Hematopoietic multipotent progenitor cell (in vitro differentiated cells): ENCODE measurements at places on chromosomes 1 and 21. TPM values are rescaled to one million over a fixed set of nuclear protein-coding genes. Genes with fewer than 3 reads are reported as not detected.

- peak; percentile 24 for DNase-seq
These were observed 6.1 kb upstream of the ADAM15 start for GRCh38 chr1:155044812-155045657.

DNA sequence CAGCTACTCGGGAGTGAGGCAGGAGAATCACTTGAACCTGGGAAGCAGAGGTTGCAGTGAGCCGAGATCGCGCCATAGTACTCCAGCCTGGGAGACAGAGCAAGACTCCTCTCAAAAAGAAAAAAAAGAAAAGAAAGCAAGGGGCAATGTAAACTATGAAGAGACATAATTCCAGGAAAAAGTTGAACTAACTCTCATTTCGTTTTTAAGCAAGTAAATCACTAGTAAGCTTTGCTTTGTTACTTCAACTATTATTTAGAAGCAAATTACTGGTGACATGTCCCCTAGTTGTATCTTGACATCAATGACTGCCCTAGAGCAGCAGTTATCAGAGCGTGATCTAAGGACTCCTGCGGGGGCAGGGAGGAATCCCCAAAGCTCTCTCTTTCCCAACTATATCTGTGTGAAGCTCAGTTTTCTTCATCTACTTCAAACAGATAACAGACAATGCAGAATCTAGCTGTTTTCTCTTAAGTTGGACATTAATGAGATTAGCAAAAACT lies 18.7 kb downstream of the CLSTN1 start:
- no peak for DNase-seq

DNA sequence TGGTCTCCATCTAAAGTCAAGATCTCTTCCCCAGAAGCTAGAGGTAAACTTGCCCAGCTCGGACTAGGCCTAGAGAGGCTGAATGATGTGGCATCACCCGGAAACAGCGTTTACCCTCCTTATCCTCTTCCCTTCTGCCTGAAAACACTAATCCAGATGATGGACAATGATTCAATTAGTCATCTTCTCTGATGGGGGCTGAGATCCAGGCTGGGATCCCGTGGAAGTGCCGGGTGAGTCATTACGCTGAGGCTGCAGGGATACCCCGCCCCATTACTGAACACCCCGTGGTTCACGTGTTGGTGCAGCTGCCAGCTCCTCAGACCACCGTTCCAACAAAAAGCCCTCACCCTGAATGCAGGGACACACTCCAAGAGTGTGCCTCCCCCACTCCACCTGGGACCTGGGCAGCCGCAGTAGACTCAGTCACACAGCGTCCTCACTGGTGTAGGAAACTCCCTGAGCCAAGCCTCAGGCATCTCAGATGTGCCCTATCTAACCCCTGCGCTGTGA lies 2.0 kb downstream of the S100A6 start:
- DNase-seq = no peak

- no peak for DNase-seq
These were observed 98.4 kb upstream of the WNT4 start for GRCh38 chr1:22241250-22241649.

- DNase-seq = no peak
These were observed 3.6 kb upstream of the VWA1 start for GRCh38 chr1:1431845-1432273.

- DNase-seq = peak; percentile 11
These were observed 2.1 kb downstream of the CDC7 start for GRCh38 chr1:91502672-91503184.

- peak; percentile 43 for DNase-seq
These were observed 61.3 kb downstream of the B3GALNT2 start for GRCh38 chr1:235442788-235443429.

DNA sequence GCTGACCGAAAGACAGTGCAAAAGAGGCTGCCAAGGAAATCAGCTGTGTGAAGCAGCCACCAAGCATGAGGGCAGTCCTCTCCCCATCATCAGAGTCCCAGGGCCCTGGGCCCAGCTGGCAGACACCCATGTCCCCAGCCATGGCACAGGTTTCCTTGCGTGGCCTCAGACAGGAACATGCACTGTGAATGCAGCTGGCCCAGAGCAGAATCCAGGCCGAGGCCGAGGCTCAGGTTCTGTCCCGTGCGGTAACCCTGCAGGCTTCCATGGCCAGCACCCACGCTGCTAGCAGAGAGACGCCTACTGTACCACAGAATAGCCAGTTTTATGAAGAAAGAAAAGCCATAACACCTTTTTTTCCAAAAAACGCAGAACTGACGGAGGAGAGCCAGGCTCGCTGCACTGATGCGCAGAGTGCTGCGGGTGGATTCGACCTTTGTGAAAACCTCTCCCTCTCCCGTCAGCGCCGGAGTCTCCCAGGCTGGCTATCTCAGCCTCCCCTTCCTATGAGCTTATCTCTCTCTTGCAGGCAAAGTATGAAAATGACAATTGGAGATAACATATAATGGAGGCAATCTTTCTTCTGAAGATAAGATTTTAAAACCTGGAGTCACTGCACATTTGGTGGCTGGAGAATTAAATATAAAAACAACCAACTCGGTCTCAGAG lies 106.6 kb downstream of the NPHP4 start:
- DNase-seq = peak; percentile 25

- peak; percentile 15 for DNase-seq
These were observed 6.2 kb upstream of the FAM76A start for GRCh38 chr1:27719286-27720251.

GRCh38 chr1:94032637-94033036 lies 88.3 kb downstream of the ABCA4 start:
- DNase-seq = no peak

- peak; percentile 65 for DNase-seq
These were observed at the start of gene VWA1 for GRCh38 chr1:1435106-1435903. Gene VWA1, plus strand, starts transcription at chr1:1435690. Its CDS starts 59 bp downstream, at chr1:1435749.

DNA sequence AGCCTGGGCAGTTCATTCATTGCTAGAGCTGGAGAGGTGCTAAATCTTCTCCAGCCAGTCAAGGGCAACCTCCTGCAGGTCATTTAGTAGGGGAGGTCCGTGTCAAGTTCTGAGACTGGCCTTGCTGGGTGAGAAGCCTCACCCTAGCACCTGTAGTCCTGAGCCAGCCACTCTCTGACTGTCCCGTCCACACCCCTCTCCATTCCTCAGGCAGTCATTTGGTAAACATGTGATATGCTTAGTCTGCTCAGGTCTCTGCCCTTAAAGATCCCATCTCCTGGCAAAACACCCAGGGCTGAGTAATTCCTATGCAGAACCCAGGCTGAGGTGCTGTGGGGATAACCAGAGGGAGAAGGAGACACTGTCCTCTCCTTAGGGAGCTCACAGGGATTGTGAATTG lies 13.7 kb upstream of the IGFN1 start:
- no peak for DNase-seq

DNA sequence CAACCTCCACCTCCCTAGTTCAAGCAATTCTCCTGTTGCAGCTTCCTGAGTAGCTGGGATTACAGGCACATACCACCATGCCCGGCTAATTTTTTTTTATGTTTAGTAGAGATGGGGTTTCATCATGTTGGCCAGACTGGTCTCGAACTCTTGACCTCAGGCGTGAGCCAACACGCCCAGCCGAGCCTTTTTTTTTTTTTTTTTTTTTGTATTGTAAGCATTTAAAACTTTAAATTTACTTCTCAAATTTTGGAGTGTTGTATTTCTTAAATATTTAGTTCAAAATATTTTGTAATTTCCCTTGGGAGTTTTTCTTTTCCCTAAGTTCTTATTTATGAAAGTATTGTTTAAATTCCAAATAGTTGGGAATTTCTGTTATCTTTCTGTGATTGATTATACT lies 9.2 kb upstream of the SCAF4 start:
- no peak for DNase-seq

DNA sequence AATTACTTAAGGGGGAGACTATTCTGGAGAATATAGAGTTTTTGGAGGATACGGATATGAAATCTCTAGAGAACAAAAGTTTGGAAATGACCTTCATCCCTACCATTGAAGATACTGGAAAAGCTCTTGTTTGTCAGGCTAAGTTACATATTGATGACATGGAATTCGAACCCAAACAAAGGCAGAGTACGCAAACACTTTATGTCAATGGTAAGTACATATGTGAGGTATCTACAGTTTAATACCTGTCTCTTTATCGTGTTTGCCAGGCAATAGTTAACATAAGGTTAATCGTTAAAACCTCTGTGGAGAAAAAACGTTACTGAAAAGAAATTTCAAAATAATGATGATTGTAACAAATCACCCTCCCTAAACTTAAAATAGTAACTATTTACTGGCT lies 11.8 kb downstream of the VCAM1 start:
- DNase-seq = no peak

DNA sequence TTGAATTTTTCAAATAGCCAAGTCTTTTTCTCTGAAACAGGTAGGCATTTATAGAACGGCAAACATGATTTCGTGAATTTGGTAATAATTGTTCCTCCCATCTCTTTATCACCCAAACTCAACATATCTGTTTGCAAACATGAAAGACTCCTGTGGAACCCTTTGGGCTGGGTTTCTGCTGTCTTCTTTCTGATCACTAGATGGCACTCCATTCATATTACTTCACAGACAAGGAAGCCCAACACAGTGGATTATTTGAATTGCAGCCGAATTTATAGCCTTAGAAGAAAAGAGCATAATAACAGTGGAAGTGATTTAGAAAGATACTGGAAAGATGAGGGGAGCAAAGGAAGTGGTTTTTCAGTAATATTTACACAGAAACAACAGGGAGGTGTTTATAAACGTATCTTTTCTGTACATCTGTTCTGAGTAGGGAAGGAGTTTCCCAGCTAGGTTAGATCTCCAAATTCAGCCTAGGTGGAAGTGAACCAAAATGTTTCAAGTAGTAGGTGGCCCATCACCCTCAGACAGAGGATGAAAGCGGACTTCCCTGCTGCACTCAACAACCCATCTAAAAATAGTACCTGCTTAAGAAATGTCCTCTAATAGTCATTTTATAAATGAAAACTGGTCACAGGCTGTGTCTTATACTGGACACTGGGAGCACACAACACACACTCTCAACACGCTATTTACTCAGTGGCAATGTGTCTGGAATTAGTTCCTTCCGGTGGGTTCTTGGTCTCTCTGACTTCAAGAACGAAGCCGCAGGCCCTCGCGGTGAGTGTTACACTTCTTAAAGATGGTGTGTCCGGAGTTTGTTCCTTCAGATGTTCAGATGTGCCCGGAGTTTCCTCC lies 67.6 kb downstream of the MAP3K21 start:
- DNase-seq = peak; percentile 62

- no peak for DNase-seq
These were observed 149.5 kb upstream of the RUNX1 start for GRCh38 chr21:35198565-35198964.

- DNase-seq = no peak
These were observed 992 bp upstream of the SSX2IP start for GRCh38 chr1:84691122-84691783.

DNA sequence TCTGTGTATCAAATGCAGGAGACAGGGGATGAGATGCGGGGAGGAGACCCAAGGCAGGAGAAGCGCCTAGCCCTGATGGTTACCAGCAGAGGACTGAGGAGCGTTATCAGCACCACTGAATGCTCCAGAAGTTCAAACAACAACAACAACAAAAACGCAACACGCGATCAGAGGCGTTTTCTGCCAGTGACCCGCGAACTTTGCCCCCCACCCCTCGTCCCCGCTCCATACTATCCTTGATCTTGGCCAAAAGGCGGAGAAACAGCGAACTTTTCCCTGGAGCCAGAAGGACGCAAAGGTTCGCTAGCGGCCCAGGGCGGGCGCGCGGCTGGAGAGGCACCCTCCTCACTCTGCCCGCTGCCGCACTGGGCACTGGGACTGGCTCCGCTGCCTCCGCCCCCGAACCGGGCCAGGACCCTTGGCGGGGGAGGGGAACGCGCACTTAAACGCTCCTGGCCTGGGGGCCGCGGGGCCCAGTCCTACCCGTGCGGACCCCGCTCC lies 699 bp downstream of the ECHDC2 start:
- no peak for DNase-seq

DNA sequence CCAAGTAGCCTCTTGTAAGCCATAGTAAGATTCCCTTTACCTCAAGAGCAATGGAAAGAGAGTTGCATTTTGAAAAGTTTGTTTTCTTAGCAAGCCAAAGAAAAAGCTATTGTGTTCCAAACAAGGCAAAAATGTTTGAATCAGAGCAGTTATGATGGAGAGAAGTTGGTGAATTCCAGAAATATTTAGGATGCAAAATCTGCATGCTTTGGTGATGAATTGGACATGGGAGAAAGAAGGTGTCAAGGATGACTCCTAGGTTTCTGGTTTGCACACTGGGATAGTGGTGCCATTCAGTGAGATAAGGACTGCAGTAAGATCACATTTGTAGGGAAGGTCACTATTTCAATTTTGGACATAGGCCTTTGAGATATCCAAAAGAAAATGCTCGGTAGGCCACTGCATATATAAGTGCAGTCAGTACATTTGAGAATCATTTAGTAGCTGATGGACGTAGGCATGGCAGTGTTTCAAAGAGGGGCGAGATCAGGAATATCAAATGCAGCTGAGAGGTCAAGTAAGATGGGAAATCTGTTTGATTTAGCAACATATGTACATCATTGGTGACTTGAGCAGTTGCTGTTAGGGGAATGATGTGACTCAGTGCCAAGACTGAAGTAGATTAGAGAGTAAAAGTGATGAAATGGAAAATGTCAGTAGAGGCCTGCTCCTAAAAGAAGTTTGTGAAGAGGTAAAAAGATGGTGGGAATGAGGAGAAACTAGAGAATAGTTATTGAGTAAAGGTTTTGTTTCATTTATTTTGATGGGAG lies 33.9 kb upstream of the GPR25 start:
- no peak for DNase-seq

DNA sequence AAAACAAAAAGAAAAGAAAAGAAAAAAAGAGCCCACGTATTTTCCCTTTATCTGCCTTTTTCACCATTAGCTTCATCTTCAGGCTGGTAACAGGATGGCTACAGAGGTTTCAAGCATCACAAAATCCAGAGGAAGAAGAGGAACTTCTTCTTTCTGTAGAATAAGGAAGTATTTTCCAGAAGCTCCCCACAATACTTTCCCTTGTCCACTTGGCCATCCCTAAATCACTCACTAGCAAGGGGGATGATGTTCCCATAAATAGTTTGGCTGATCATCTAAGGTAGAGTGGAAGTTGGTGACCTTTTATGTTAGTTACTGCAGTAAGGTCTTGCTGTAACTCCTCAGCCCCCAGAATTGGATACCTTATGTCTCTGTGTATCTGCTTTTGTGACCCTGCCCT lies 45.1 kb upstream of the RNF11 start:
- no peak for DNase-seq

- DNase-seq = no peak
These were observed 19.0 kb downstream of the SDC3 start for GRCh38 chr1:30889511-30889910.

DNA sequence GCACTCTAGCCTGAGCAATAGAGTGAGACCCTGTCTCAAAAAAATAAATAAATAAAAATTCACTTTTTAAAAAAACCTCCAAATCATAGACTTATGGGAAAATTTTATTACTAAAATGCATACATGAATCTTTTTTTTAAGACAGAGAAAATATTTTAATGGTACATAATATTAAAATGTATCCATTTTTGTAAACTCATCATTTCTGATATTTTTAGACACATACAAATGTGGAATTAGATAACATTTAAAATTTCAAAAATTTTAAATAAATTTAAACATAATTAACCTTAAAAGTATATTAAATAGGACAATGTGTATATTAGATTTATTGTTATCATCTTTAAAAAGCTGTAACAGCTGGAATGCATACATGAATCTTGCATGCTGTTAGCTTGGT lies 33.9 kb downstream of the SMAP2 start:
- DNase-seq = no peak

GRCh38 chr21:41357546-41357945 lies 4.3 kb upstream of the MX2 start:
- DNase-seq = no peak

Gene PLPP3
- 0.81 TPM for total RNA-seq

Gene FHAD1
- total RNA-seq = under 0.01 TPM

Gene DISC1
- total RNA-seq = 21.0 TPM

Gene C1orf87
- total RNA-seq = not detected

Gene AADACL3
- total RNA-seq = not detected

Gene OR2T29
- total RNA-seq = not detected

Gene RIPPLY3
- total RNA-seq = under 0.01 TPM

Gene DMBX1
- not detected for total RNA-seq
